ENCODE measurements at places on chromosomes 13 and 19. TPM values are rescaled to one million over a fixed set of nuclear protein-coding genes. Genes with fewer than 3 reads are reported as not detected.

DNA sequence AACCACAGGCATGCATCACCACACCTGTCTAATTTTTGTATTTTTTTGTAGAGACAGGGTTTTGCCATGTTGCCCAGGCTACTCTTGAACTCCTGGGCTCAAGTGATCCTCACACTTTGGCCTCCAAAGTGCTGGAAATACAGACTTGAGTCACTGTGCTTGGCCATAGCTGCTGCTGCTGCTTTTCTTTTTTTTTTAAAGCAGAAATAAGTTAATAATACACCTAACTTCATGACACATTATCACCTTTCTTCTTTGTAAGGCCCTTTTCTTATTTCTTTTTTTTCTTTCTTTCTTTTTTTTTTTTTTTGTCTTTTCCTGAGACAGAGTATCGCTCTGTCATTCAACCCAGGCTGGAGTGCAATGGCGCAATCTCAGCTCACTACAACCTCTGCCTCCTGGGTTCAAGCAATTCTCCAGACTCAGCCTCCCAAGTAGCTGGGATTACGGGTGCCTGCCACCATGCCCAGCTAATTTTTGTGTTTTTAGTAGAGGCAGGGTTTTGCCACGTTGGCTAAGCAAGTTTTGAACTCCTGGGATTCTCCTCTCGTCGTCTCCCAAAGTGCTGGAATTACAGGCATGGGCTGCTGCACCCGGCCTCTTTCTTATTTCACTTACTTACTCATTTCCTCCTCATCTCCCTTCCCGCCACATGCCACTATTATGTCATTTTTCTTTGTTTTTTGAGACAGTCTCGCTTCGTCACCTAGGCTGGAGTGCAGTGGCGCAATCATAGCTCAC, 8.7 kb downstream of the SHKBP1 start:
- DNase-seq: no peak

- DNase-seq: no peak
These were observed 184.0 kb downstream of the SLC7A1 start for GRCh38 chr13:29411481-29411880.

DNA sequence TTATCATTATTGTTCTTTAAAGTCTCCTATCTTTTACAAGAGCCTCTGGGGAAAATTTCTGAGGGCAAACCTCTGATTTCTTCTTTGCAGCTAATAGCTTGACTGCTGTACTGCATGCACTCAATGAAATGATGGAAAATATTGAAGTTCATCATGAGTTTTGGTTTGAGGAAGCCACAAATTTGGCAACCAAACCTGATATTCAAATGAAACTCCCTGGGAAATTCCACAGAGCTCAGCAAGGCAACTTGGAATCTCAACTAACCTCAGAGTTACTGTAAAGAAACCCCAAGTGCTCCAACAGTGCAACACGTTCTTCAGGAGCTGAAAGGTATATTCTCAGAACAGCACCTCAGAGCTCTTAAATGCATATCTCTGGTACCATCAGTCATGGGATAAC, 14.2 kb upstream of the RNF6 start:
- DNase-seq: no peak

GRCh38 chr19:13621413-13621812, 115.1 kb upstream of the CACNA1A start:
- DNase-seq: no peak

DNA sequence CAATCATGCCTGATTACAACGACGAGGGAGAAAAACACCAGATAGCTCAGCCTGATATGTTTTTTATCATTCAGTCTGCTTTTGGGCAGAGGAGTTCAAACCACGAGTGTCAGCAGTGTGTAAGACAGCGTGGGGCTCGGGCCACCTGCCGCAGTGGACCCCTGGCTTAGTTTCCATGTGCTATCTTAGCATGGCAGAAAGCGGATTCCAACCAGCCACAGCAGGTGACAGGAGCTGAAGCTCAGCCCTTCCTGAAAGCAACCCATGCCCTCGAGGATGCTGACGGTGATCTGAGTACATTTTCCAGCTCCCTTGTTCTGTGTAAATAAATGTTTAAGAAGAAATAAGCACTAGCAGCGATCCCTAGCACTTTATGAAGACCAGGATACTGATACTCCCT, 32.2 kb upstream of the MBNL2 start:
- DNase-seq: no peak

GRCh38 chr19:50486823-50487515, 10.3 kb upstream of the GARIN5A start:
- no peak for DNase-seq

- no peak for DNase-seq
These were observed 337.6 kb downstream of the SLITRK6 start for GRCh38 chr13:85461621-85462020.

GRCh38 chr19:43551399-43552197, 18.6 kb downstream of the ZNF575 start:
- no peak for DNase-seq

ZNF285 gene
- 4.8 TPM for total RNA-seq

DNA sequence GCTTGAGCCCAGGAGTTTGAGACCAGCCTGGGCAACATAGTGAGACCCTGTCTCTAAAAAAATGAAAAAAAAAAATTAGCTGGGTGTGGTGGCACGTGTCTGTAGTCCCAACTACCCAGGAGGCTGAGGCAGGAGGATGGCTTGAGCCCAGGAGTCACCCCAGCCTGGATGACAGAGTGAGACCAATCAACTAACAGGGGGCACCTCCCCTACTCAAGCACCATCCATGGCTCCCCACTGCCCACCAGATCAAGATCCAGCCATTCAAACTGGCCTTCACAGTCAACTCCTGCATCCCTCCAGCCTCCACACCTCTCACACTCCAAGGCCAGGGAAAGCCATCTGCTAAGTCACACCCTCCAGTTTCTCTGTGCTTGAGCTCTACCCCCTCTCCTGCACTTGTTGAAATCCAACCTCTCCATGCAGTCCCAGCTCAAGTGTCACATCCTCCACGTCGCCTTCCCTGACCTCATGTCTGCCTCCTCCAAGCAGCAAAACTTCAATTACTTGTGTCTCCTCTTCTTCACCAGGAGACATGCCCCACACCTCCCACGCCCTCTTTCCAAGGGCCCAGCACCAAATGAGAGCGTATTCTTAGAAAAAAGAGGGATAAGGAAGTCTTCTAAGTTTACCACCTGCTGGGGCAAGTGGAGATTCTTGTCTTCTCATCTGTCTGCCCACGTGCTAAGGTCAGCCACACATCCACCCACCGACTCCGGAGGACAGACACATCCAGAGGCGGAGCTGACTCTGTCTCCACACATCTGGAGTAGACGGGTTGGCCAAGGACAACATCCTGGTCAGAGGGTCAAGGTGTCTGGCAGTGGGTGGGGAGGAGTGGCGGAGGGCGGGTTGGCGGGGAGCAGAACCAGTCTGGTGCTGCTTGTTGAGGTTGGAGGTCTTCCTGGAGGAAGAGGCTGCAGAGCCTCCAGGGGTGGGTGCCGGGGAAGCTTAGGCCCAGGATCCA, 974 bp upstream of the CYP4F22 start:
- DNase-seq: no peak

DNA sequence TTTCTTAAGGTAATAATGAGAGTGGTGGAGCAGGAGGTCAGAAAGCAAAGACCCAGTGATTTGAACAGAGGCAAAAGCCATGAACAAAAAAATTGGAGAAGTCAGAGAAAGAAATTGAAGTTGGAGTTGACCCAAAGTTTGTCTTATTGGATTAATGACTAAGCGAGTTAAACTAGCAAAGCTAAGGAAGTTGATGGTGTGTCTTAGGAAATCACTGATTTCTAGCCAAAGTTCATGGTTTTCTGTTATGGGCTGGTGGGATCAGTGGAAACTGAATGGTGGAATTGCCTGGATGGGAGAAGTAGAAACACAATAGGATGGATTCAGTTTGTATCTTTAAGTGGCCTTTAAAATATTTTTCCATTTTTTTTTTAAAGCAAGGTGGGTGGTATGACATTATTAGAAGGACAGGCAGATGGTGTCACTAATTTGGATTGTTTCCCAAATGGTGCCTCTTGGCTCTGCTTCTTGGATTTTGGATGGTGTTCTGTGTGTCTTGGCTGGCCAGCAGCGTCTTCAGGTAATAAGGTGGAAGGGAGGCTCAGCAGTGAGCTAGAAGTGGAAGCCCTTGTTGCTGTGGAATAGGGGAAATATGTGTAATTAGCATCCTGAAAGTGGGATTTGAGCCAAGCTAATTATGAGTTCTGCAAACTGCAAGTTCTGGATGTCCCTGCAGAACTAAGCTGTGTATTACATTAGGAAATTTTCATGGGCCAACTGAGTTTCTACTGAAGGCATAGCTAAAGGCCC, 302.9 kb downstream of the LMO7 start:
- DNase-seq: no peak
